ENCODE measurements at places on chromosomes 7 and 10.
A peak's percentile ranks its signal among the peaks of the same experiment; 100 is the strongest.

GRCh38 chr7:133742709-133743538 lies 384.2 kb upstream of the LRGUK start:
- peak; percentile 44 for DNase-seq

DNA sequence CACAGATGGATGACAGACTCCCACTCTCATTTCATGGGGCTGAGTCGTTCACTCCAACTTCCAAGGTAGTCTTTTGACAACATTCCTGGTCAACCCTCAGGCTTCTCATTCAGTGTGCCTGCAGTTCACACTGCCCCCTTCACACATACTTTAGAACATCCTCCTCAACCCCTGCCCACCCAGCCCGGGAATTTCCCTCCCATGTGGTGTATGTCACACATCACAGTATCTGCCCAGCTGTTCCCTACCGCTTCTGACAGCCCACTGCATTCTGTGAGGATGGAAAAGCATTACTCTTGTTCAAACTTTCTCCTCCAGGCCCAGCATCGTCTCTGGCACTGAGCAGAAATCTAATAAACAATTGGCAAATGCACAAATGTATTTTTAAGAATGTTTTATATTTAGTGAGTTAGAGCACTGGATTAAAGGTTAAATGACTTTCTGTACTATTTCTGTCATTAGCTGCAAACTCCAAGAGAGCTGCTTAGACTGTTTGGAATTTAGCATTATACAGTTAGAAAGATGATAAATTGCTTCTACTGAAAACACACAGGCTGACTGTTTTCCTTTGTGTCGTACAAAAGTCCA lies 110.4 kb downstream of the SFMBT2 start:
- DNase-seq: no peak

GRCh38 chr7:143924851-143925250 lies 10.2 kb upstream of the OR2F2 start:
- no peak for DNase-seq

GRCh38 chr7:122750389-122750788 lies 47.7 kb upstream of the RNF148 start:
- DNase-seq: no peak

GRCh38 chr7:158497627-158498026 lies 90.0 kb downstream of the PTPRN2 start:
- no peak for DNase-seq

All from D341Med (cell line).